T-helper 17 cell (primary cell): ENCODE measurements at places on chromosomes 11 and 22. TPM values are rescaled to one million over a fixed set of nuclear protein-coding genes. Genes with fewer than 3 reads are reported as not detected.

Gene CYTH4
- total RNA-seq, result 98.7 TPM

Gene OR52H1
- total RNA-seq, result not detected

Gene LSP1
- 297 TPM for total RNA-seq

Gene HNRNPUL2
- total RNA-seq, result 43.2 TPM

Gene OR10D3
- total RNA-seq, result not detected

Gene MRPL17
- total RNA-seq, result 10.9 TPM

Gene SLC22A12
- total RNA-seq, result not detected
